Left kidney (tissue), 8 donors: ENCODE measurements at places on chromosomes 4 and X. TPM values are rescaled to one million over a fixed set of nuclear protein-coding genes. Genes with fewer than 3 reads are reported as not detected.

GRCh38 chrX:120301960-120302359 lies 9.3 kb downstream of the TMEM255A start:
- no peak for DNase-seq

DNA sequence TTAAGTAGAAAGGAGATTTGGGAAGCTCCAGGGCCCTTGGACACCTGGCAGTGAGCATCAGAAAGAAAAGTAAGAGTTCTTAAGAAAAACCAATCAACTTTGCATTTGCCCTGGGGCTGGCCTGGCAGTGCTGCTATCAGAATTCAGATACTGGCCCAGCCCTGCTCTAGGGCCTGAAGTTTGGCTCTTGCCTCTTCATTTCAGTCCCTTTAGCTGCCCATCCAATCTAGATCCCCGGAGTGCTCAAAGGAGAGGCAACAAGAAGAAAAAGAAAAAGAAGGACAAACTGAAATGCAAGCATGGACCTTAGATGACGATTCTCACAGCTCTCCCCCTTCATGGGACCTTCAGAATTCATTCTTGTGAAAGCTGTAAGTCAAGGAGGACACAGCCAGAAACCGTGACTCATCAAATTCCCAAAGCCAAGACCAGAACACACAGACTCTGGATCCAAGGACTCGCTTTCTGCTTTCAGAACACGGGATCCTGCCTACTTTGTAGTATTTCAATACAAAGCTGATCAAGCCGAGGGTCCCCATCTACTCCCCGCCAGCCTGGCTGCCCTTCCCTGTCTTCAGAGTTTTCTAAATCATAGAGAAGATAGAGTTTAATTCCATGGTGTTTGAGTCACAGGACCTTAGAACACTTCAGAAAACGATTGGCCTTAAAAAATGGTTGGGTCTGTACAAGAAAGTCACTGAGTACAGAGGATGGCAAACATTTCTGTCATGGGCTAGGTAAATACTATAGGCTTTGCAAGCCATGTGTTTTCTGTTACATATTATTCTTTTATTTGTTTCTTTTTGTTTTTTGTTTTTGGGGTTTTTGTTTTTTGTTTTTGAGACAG lies 103.7 kb downstream of the RBM47 start:
- no peak for DNase-seq

DNA sequence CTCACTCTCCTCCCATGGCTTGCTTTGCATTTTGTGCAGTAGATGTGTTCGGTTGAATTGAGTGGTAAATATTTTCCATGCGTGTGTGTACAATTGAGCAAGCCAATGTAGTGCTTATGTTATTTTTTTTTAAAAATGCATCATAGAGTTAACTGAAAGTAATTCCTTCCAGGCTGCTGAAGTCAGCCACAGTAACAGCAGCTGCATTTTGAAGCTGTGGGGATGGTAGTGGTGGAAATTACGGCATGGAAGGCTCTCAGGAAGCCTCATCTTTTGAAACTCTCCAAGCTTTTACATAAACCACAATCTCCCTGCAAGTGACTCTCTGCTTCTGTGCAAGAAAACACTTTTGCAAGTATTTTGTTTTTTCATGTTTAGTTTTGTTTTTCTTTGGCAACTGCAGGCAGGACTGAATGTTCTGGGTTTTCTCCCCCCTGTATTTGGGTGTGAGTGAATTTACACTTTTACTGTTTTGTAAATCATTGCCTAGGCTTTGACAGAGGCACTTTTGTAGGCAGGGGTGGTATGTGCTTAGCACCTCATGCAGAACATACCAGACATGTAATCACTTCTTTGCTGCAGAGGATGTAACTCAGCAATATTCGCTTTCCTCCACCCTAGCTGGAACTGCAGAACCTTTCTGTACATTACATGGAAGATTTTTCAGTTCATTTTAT lies 56.2 kb downstream of the LRRC66 start:
- DNase-seq = peak; percentile 10

GRCh38 chr4:86594559-86595425 lies 677 bp downstream of the PTPN13 start:
- DNase-seq = peak; percentile 59

- DNase-seq = no peak
Observed at GRCh38 chrX:68697465-68698125, 50.1 kb downstream of the STARD8 start.

GRCh38 chr4:8398347-8398746 lies 42.2 kb downstream of the ACOX3 start:
- no peak for DNase-seq

GRCh38 chrX:118675966-118676349 lies 51.4 kb upstream of the IL13RA1 start:
- no peak for DNase-seq

GRCh38 chrX:122046226-122046625 lies 998.8 kb downstream of the GLUD2 start:
- DNase-seq = no peak

DNA sequence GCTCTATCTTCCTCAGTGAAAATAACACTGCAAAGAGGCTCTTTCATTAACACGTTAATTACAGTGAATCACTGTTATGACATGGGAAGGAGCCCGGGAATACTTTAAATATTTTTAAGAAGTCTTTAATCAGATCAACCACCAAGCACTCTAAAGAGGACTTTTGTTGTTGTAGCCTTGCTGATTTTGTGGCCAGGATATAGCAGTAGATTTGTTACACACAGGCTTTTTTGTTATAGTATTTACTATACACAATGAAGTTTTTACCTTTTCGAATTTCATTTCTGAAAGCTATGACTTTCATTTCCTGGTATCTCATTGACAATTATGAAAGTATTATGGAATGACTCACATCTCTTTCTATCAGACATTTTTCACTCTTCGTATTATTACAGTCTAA lies 20.3 kb downstream of the FGF13 start:
- DNase-seq = no peak

GRCh38 chrX:16002185-16002584 lies 121.2 kb upstream of the GRPR start:
- no peak for DNase-seq

DNA sequence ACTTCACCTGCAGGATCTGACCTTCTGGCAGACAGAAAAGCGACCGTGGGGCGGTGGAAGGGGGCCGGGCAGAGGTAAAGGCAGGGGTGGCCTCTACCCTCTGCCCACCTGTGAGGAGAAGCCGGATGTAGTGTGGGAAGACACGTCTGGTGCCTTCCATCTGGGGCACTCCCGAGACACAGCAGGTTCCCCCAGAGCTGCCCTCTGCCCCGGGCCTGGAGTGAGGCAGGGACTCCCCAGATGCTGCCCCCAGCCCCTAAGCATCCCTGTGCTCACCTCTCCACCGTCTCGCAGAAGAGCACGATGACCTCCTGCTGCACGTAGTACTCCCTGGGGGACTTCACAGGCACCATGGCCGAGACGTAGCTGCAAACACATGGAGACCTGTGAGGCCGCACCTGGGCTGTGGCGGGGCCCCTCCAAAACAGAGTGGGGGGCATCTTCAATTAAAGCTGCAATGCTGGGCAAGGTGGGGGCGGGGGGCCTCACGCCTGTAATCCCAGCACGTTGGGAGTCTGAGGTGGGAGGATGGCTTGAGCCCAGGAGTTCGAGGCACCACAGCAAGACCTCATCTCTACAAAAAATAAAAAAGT lies 75.3 kb upstream of the MXD4 start:
- DNase-seq = no peak

DNA sequence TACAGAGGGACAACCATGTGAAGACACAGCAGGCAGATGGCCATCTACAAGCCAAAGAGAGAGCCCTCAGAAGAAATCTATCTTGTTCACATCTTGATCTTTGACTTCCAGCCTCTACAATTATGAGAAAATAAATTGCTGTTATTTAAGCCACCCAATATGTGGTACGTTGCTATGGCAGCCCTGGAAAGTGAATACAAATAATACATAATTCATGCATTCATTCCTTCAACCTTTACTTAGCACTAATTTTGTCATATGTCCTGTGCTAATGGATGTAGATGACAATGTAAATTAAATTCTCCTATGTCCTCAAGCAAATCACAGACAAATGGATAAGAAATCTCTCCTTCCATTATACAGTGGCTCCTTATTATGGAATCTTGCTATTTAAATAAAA lies 361.6 kb downstream of the PACRGL start:
- no peak for DNase-seq

DNA sequence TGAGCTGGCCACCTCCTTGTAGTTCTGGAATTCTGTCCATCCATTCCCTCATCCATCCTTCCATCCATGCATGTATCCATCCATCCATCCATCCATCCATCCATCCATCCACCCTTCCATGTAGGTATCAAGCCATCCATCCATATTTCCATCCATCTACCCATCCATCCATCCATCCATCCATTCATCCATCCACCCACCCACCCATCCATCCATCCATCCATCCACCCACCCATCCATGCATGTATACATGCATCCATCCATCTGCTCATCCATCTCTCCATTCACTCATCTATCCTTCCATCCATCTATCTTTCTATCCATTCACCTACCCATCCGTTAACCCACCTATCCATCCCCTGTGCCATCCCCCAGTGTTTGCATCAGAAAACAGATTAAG lies 153.6 kb upstream of the STX18 start:
- no peak for DNase-seq

- no peak for DNase-seq
Observed at GRCh38 chr4:98522062-98522461, 136.3 kb downstream of the TSPAN5 start.

GRCh38 chr4:180542445-180543100 lies 1700.6 kb upstream of the TENM3 start:
- no peak for DNase-seq

- DNase-seq = no peak
Observed at GRCh38 chr4:103011378-103012025, 8.0 kb downstream of the SLC9B1 start.

GRCh38 chr4:83703752-83704151 lies 167.8 kb downstream of the GPAT3 start:
- no peak for DNase-seq

- DNase-seq = no peak
Observed at GRCh38 chrX:114267142-114267541, 316.7 kb upstream of the HTR2C start.

- no peak for DNase-seq
Observed at GRCh38 chr4:117626664-117627063, 407.6 kb upstream of the NDST3 start.

DNA sequence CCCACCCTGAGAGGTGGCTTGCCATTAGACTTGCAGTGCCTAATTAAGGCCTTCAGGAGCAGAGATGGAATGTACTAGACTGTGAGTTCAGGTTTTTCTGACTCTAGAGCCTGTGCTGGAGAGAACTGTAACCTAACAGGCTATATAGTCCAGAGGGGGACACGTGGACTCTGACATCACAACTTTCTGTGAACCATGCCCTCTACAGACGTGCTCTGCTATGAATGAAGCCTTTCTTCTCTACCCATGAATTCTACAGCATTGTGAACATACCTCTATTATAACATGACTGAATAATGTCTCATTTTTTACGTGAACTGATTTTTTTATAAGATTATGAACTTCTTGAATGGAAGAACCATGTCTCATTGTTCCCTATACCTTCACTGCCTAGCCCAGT lies 68.8 kb downstream of the EVC2 start:
- DNase-seq = no peak

GRCh38 chrX:10008483-10009056 lies 41.4 kb downstream of the CLDN34 start:
- DNase-seq = no peak

- DNase-seq = no peak
Observed at GRCh38 chr4:138614398-138615142, 372.4 kb upstream of the SLC7A11 start.

ABLIM2 gene
- 6.8 TPM for polyA plus RNA-seq

NPY1R gene
- 28.3 TPM for polyA plus RNA-seq

DCK gene
- 34.6 TPM for polyA plus RNA-seq

FREM3 gene
- polyA plus RNA-seq = 0.13 TPM

LRP2BP gene
- 6.9 TPM for polyA plus RNA-seq

DRD5 gene
- polyA plus RNA-seq = 0.83 TPM

BMP3 gene
- 18.7 TPM for polyA plus RNA-seq

ZNF157 gene
- polyA plus RNA-seq = 1.6 TPM

NAP1L2 gene
- polyA plus RNA-seq = 2.8 TPM

PPP2R2C gene
- 0.40 TPM for polyA plus RNA-seq

SHROOM3 gene
- polyA plus RNA-seq = 28.6 TPM

POLN gene
- 6.6 TPM for polyA plus RNA-seq

ZNF81 gene
- polyA plus RNA-seq = 8.9 TPM

SUPT20HL2 gene
- polyA plus RNA-seq = not detected

CTAG1A gene
- polyA plus RNA-seq = not detected

CCDC110 gene
- 2.7 TPM for polyA plus RNA-seq

CCDC120 gene
- 11.7 TPM for polyA plus RNA-seq
